HepG2 (cell line): ENCODE measurements at places on chromosomes 4 and X.

- no peak for DNase-seq
These were observed 124.9 kb downstream of the INPP4B start for GRCh38 chr4:142721187-142721586.

- no peak for DNase-seq
These were observed 19.7 kb downstream of the HERC6 start for GRCh38 chr4:88398381-88398780.

DNA sequence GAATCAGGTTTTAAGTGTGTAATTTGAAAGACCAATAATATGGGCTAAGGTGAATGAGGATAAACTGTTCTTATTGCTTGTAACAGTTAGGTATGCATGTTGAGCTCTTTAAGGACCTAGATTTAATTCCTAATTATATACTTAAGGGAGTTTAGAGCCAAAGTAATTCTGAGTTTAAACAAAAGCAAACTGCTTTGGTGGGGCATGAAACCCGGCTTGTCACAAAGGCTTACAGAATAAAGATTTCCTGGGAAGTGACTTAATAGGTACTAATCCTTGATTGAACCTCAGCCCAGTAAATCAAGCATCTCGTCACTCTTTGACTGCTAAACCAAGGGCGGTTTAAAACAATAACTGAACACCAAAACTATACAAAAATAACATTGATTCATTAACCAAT lies 1324.2 kb downstream of the RPA4 start:
- no peak for DNase-seq

GRCh38 chr4:121073672-121074381 lies 1.5 kb upstream of the NDNF start:
- no peak for DNase-seq

DNA sequence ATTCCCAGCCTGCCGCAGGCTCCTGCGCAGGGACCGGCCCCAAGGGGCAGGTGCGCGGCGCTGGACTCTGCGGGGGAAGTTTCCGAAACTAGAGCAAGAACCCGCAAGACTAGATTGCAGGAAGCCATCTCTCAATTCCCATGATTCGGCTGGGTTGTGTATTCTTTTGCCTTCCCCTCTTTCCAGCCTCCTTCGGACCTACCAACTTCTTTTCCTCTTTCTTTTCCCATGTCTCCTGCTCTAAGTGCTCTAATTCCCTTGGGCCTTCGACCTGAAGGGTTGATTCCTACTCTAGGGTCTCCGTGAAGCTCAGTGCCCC lies 645 bp upstream of the OPHN1 start:
- DNase-seq, result no peak

GRCh38 chr4:139227729-139228404 lies 50.8 kb upstream of the ELF2 start:
- peak; percentile 38 for DNase-seq
